Uterus (tissue), 4 donors: ENCODE measurements at places on chromosomes 11 and 22. TPM values are rescaled to one million over a fixed set of nuclear protein-coding genes. Genes with fewer than 3 reads are reported as not detected.

Gene LRRN4CL
- 50.6 TPM for total RNA-seq

Gene CBX7
- total RNA-seq, result 81.7 TPM

GRCh38 chr22:47351836-47352579 lies 589.6 kb downstream of the TBC1D22A start:
- H3K27me3 ChIP-seq, result no peaks in the 10 kb centered on the region
- no peaks in the 10 kb centered on the region for H3K4me1 ChIP-seq
- no peak for DNase-seq
- H3K4me3 ChIP-seq, result no peak overlapping the region
- H3K36me3 ChIP-seq, result no peaks in the 10 kb centered on the region
- H3K27ac ChIP-seq, result no peak overlapping the region

GRCh38 chr22:23527971-23528740 lies 51.9 kb downstream of the IGLL1 start:
- no peak overlapping the region for H3K4me3 ChIP-seq
- H3K36me3 ChIP-seq, result no peaks in the 10 kb centered on the region
- DNase-seq, result no peak
- no peak overlapping the region for H3K27ac ChIP-seq
- H3K27me3 ChIP-seq, result no peaks in the 10 kb centered on the region

DNA sequence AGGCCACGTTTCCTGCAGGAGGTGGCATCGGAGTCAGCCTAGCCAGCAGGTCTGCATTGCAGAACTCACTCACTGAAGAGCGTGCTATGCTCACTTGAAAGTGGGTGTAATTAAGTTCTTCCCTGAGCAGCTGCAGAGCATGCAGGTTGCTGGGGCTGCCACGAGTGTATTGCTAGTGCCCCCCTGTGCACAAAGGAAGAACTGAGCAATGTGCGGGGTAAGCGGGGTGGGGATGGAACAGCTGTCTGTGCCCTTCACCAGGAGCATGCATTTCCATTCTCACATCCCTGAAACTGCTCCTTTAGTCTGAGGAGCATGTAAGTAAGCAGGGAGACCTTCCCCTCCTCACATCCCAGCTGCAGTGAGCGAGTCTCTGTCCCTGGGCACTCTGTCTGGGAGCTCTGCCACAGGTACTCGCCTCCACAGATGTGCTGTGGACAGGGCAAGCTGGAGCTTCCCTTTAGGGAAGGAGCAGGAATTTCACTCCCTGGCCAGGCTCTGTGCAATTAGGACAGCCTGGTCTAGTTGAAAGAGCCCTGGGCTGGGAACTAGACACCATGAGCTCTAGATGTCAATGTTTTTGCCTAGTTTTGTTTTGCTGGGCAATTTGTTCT lies 1031.8 kb downstream of the NTM start:
- no peaks in the 10 kb centered on the region for H3K36me3 ChIP-seq
- no peak overlapping the region for H3K4me3 ChIP-seq
- no peak for DNase-seq
- H3K27me3 ChIP-seq, result no peaks in the 10 kb centered on the region
